Kidney (tissue), 22 donors: ENCODE measurements at places on chromosomes 1 and 21. TPM values are rescaled to one million over a fixed set of nuclear protein-coding genes. Genes with fewer than 3 reads are reported as not detected.

The KCNE1 gene
- total RNA-seq: 2.5 TPM

The PRR9 gene
- total RNA-seq: not detected

DNA sequence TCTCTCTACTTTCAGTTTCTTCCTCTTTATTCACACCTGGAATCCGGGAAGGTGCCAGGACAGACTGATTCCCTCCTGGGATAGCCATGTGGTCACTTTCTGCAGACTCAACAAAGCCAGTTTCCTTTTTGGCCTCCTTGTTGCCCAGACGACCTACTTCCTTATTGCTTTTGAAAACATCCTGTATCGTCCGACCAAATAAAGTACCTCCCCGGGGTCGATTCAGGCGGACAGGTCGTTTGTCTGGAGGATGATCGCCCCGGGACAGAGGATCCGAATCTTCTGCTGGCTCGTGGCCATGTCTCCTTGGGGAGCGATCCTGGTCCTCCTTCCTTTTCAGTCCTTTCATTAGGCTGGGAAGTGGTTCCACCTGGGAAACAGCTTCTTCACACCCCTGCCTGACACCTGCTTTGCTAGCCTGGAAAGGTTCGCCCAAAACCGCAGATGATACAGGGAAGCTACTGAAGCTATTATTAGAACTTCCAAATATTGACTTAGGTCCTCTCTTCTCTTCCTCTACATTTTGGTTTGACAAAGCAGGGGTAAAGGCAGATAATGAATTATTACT, 1.2 kb downstream of the MCM3AP start:
- peaks cover 16% of the 10 kb centered on the region for H3K36me3 ChIP-seq
- no peaks in the 10 kb centered on the region for H3K27me3 ChIP-seq
- peaks cover 23% of the 10 kb centered on the region for H3K4me1 ChIP-seq
- H3K27ac ChIP-seq: no peak overlapping the region

- no peak for DNase-seq
- no peaks in the 10 kb centered on the region for H3K36me3 ChIP-seq
- H3K4me3 ChIP-seq: no peak overlapping the region
- H3K4me1 ChIP-seq: no peaks in the 10 kb centered on the region
These were observed 33.4 kb downstream of the KCNA2 start for GRCh38 chr1:110572751-110573150.

GRCh38 chr1:96357141-96357765, 364.3 kb upstream of the PTBP2 start:
- no peak overlapping the region for H3K4me3 ChIP-seq
- H3K36me3 ChIP-seq: no peaks in the 10 kb centered on the region
- no peak for DNase-seq
- no peaks in the 10 kb centered on the region for H3K27me3 ChIP-seq

- no peaks in the 10 kb centered on the region for H3K27me3 ChIP-seq
- H3K36me3 ChIP-seq: no peaks in the 10 kb centered on the region
- H3K27ac ChIP-seq: no peak overlapping the region
- no peaks in the 10 kb centered on the region for H3K4me1 ChIP-seq
- no peak for DNase-seq
- H3K4me3 ChIP-seq: no peak overlapping the region
These were observed 81.9 kb downstream of the SLC25A24 start for GRCh38 chr1:108117945-108118902.
